ENCODE measurements at places on chromosomes 2 and 18.
A peak's percentile ranks its signal among the peaks of the same experiment; 100 is the strongest.

DNA sequence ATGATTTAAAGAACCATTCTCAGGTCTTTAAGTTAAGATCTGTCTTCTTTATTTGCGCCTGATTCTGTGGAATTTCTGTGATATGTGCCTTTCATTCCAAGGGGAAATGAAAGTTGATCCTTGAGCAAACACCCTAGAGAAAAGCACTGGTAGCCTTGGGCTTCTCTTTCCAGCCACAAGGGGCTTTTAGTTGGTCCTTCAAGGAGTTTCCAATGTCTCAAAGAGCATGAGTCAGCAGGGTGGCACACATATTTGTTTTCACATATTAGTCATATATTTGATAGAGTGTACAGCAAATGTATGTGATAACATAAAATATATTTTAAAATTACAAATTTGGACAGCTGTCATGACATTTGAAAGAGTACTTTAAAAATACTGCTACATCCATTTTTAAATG is 339.5 kb downstream of the TXNL1 start:
- peak; percentile 69 for DNase-seq

DNA sequence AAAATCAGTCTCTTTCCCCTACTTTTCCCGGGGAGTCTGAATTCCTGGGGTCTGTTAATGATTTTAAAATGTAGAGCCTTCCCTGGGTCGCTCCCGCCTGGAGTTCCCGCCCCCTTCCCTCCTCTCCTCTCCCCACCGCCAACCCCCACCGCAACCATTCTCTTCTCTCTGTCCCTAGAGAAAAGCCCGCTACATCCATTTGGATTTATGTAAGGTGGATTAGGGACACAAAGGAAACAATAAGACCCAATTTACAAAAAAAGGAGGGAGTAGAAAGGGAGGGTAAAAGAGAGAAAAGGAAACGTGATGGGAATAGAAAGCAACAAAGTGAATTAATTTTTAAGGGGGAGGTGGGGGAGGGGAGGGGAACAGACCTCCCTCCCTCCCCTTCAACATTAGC is 2.2 kb downstream of the EPHA4 start:
- no peak for DNase-seq

DNA sequence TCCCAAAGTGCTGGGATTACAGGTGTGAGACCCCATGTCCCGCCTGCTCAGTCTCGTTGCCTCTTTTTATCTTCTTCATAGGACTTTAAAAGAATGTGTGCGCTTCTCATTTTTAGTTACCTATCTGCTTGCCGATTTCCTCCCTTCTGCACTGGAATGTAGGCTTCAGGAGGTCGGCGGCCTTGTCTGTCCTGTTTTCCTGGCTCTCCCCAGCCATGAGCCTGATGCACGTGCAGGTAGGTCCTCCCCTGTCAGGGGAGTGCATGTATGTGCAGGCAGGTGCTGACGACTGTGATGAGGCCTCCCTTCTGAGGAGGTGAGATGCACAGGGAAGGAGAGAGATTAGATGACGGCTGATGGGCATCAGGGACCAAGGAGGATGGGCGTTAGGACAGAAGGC is 13.6 kb upstream of the ATP6V1C2 start:
- no peak for DNase-seq

- peak; percentile 36 for DNase-seq
Measured at GRCh38 chr2:218648088-218648786, 11.2 kb downstream of the ZNF142 start.

DNA sequence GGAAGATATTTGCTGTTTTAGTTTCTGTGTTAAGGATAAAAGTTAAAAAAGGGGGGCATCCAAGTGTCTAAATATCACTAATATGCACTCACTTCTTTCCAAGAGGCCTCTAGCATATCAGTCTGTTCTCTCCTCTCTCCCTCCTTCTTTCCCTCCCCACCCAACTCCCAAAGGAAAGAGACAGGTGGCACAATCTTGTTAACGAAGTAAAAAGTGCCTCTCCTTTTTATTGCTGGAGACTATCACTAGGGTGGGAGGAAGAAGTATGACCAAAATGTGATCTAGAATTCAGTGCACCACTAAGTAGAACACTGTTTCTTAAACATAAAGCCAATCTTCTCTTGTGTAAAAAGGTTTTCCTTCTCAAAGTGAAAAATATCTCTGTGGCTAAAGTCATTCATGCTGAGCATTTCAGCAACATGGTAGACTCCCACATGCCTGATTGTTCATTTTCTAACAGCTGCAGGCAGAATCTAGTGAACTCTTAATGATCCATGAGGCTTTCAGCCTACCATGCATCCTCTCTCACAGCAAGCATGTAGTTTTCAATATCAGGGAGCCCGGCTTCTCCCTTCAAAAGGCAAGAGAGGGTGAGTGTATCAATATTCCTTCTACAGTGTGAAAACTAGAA is 39.5 kb downstream of the RNU4ATAC start:
- no peak for DNase-seq
